ENCODE measurements at places on chromosomes 6 and 20.
A peak's percentile ranks its signal among the peaks of the same experiment; 100 is the strongest.

DNA sequence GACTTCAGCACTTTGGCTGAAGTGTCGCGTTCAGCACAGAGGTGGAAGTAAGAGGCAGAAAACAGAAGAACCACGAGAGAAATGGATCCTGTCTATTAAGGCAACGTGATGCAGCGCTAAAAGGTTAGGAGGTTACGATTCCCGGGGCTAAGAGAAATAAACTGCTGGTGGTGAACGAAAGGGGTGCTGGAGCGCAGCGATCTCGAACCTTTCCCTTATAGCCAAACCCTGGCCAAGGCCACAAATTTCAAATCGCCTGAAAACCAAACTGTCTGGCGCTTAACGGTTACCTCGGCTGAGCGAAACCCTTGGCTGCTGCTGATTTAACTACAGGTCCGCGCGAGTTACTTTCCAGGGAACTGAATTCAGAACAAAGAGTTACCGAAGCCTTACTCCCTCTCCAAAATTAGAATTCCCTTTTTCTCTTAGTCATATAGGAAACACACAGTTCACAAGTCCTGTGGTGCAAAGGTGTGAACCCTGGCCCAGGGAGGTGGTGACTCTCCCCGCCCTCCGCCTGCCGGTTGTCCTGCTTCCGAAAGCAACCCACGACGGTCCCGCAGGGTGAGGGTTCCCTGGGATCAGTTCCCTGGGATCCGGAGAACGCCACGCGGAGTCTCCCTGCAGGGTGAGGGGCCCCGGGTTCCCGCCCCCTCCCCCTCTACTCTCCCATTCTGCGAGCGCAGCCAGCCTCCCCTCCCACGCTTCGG is 1.3 kb upstream of the SLC35D3 start:
- DNase-seq, result peak; percentile 27

- peak; percentile 81 for DNase-seq
These were observed at the start of gene AKAP7 for GRCh38 chr6:131135244-131136020. Gene AKAP7 (plus strand): TSS chr6:131135467. CDS start chr6:131135764, 297 bp downstream.

GRCh38 chr6:28892525-28892924 is 31.3 kb downstream of the TRIM27 start:
- no peak for DNase-seq

- DNase-seq, result no peak
These were observed 89.0 kb downstream of the SLC22A3 start for GRCh38 chr6:160437154-160437553.

DNA sequence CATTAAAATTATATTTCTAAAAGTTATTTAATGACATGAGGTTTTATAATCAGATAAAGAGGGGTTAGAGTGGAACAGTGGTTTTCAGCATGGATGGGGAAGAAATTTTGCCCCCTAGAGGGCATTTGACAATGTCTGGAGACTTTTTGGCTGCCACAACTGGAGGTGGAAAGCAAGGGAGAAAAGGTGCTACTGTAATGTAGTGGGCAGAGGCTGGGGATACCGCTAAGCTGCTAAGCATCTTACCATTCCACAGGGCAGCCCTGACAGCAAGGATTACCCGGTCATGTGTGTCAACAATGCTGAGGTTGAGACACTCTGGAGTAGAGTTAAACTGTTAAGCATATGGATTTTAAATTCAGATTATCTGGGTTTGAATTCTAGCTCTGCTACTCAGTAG is 52.9 kb upstream of the FABP7 start:
- DNase-seq, result peak; percentile 52

DNA sequence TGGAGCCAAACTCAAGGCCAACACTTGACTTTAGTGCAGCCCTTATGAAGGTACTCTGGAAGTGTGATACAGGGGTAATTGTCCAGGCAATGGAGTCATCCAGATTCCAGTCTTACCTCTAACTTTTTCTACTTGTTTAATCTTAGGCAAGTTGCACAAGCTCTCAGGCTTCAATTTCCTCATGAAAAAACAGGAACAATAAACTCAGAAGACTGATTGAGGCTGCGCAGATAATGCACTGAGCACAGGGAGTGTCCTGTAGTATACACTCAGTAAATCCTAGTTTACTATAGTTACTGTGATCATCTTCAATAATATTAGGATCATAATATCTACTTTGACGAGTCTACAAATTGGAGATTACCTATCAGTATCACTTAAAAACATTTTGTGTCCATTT is 127.5 kb upstream of the SMLR1 start:
- DNase-seq, result no peak

GRCh38 chr6:145818796-145819195 is 4.2 kb upstream of the FBXO30 start:
- DNase-seq, result no peak

GRCh38 chr6:123448306-123448884 is 188.4 kb downstream of the TRDN start:
- peak; percentile 14 for DNase-seq

DNA sequence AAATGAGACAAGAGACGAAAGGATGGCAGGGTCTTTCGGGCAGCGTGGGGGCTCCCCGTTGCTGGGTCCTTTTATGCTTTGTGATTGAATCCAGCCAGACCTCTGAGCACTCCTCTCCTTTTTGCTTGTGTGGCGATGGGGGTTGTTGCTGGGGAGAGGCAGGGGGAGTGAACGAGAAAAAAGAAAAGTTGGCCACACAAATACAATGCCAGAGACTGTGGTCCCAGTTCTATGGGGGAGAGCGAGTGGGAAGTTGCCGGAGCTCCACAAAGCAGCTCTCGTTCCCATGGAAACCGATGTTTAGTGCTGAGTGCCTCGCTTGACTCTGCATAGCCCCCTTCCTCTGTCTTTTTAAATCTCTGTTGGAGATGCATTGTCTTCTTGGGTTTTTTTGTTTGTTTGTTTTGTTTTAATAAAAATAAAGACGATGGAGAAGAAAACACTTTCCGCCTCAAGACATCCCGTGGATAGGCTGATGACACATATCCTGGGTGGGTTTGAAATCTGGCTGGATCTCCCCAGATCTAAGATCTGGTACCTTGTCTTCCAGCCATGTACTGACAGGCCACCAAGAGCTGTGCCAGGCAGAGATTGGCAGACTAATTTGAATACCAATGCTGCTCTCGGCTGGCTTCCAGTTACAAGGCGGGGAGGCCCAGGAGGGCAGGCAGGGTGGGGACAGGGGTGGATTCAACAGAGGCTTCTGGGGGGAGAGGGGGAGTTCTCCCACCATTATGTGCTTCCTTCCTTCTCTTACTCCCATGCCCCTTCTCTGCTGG is 529.3 kb downstream of the QKI start:
- DNase-seq, result peak; percentile 72

- no peak for DNase-seq
These were observed 112.4 kb upstream of the SALL4 start for GRCh38 chr20:51914758-51915157.

DNA sequence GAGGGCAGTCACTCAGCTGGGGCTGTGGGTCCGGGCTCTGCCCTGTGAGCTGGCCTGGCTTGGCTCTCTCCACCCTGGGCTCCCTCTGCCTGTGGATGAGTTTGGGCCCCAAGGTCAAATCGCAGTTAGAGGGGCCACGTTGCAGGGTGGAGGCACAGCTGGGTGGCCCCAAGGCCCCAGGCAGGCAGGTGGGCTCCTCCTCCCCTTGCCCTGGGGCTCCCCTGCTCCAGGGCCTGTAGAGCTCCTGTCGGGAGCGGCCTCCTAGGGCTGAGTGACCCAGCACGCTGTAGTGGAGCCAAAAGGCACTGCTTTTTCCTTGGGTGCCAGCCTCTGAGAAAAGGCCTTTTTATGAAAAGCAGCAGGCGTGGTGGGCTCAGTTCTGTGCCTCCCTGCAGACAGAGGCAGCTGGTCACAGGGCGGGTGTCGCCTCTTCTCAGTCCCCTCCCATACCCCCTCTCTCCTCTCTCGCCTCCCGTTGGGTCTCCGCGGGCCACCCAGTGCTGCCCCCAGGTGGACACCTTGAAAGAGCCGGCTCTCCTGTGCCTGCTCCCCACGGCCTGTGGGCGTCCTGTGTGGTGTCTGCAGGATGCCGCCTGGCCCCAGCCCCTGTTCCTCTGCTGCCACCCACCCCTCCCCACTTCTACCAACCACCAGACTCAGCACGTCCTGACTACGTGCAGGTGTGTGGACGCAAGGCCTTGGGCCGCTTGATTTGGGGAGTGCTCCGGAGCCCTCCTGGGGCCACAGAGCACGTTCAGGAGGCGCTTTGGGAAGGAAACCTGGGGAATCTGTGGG is 13.2 kb downstream of the SS18L1 start:
- peak; percentile 77 for DNase-seq

DNA sequence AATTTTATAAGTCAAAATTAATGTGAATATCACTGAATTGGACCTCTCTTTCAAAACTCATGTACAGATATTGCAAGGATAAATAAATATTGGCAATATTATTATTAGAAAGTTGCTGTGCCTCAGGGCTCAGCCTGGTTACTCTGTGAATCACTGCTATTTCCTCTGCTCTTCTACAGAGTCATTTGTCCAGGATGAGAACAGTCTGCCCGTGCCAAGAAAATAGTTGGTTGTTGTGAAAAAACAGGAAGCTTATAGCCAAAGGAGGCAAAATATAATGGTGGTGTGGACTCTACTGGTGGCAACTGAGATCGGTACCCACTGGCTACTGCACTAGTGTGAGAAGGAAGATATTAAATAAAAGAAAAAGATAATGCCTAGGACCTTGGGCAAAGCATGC is 93.6 kb downstream of the RIMS1 start:
- no peak for DNase-seq

DNA sequence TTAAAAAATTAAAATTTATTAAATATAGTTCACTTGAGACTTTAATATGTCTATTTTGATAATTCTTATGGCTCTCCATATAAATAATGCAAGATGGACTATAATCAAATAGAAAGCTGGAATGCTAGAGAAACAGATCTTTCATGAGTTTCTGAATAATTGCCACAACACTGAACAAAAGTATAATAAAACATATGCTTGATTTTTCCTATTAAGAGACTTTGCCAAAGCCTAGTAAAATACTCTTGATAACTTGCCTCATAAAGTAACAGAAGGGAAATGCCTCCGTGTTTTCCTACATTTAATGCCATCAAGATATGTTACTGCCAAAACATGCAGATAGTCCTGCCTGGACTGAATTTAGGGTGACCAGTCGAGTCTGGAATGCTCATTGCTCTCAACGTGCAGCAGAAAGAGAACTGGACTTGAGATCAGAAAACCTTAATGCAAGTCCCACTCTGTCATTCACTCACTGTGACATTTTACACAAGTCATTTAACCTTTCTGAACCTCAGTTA is 153.2 kb downstream of the AIG1 start:
- no peak for DNase-seq

DNA sequence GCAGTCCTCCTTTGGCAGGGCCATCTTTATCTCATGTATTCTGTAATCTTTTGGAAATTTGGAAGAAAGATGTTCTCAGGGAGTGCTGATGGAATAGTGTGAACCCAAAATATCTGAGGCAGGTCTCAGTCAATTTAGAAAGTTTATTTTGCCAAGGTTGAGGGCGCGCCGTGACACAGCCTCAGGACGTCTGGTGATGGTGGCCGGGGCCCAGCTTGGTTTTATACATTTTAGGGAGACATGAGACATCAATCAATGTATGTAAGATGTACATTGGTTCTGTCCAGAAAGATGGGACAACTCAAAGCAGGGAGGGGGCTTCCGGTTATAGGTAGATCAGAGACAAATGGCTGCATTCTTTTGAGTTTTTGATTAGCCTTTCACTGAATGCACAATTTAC is 89.8 kb downstream of the ERMARD start:
- no peak for DNase-seq

DNA sequence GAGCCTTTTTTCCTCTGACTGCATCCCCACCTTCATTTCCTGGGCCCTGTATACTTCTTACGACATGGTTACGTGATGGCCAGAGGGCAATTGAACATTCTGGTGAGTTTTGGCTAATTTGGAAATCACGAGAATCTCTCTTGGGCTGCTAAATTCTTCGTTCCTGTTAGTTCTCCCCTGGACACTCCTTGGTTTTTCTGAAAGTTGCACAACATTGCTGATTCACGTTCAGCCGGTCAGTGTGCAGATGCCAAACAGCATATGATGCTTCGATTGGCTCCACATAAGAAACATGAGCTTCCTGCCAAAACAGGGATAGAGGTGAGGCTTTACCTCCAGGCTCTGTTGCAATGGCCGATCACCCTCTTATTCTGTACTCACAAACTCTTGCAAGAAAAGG is 119.4 kb upstream of the LY86 start:
- DNase-seq, result no peak

- DNase-seq, result no peak
These were observed 49.6 kb upstream of the DSN1 start for GRCh38 chr20:36823121-36823520.

GRCh38 chr20:33673410-33674293 is 576 bp downstream of the NECAB3 start:
- peak; percentile 37 for DNase-seq

- no peak for DNase-seq
These were observed 107.4 kb upstream of the GRIK2 start for GRCh38 chr6:101286146-101286545.

DNA sequence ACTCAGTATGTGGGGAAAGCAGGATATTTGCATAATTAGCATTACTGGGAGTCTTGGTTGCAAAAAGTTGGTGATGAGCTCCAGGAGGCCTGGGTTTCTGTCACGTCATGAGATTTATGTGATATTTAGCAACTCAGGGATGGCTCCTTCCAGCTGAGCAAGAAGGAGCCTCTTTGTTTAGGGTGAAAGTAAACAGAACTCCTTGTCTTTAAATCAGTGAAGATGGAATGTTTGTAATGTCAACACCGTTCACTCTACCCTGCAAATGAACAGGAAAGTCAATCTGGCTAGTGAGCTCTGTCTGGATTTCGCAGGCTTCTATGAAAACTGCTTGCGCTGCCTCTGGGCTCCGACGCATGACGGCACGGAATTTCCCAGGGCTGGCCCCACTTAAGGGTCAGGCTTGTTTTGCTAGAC is 86.9 kb downstream of the PXDC1 start:
- DNase-seq, result peak; percentile 86

DNA sequence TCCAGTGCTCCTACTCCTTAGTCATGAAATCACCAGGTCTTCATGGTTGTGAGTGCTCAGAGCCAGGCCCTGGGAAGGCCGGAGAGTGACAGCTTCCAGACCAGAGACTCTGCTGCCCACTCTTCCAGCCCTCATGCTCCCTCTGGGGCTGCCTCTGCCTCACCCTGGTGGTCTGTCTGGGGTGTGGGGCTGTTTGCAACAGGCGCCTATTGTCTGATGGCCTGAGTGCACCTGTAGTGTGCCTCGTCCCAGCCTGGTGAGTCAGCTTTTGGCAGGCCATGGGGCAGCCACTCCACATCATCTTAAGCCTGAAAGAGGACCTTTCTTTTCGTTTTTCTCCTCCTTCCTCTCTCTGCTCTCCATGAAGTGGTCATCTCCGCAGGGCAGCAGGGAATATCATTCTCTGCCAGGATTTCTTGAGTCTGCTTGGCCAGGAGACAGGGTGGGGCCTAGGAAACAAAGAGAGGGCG is 173.8 kb downstream of the VEGFA start:
- DNase-seq, result no peak
